ENCODE measurements at places on chromosomes 12 and 14. TPM values are rescaled to one million over a fixed set of nuclear protein-coding genes. Genes with fewer than 3 reads are reported as not detected.

DNA sequence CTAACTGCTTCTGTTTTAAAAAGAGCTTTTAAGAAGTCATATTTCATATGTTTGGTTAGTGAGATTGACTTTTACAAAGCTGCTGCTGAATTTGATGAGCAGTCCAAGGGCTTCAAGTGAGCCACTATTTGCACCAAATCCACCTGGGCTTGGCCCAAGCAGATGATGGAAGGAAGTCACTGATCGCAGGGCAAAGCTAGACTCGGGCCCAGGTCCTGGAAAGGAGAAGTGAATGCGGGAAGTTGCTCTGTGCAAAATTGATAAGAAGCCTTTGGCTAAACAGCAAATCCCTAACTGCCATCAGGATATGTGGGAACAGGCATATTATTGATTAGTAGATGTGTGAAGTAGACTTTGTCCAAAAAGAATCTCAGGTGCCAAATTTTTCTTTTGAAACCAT lies 30.5 kb downstream of the PLXNC1 start:
- no peak for DNase-seq

DNA sequence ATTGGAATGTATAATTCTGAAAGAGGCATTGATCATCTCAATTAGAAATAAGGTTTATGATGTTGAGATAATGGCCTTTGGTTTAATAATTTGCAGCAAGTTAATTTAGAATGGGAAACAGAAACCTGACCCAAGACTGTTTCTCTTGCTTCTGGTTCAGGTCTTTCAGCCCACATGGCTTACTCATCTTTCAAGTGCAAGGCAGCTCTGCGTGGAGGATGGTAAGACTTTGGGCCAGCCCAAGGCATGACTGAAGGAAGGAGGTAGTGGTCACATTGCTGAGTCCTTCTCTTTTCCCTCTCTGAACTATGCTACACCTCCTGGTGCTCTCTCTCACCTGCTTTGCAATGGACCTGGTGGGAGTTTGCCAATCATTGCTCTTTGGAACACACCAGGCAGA lies 98.7 kb downstream of the CAND1 start:
- DNase-seq: no peak

DNA sequence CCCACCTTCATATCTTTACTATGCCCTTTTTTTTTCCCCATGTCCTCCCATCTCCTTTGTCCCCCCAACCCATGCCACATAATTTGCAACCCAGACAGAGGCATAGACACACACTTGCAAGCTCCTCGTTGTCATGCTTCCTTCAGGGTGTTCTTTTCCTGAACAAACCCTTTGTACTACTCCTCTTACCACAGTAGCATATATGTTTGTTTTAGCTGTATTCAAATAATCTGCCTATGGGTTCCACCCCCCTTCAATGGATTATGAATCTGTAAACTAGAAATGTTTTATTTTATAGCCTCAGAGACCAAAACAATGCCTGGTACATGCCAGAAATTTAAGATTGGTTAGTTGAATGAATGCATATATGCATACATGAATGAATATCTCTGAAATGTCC lies 307.1 kb upstream of the E2F7 start:
- DNase-seq: no peak

GRCh38 chr14:85533023-85533860 lies 3.3 kb downstream of the FLRT2 start:
- DNase-seq: peak; percentile 88

- DNase-seq: no peak
Measured at GRCh38 chr12:131368668-131369071, 342.2 kb upstream of the SFSWAP start.

DNA sequence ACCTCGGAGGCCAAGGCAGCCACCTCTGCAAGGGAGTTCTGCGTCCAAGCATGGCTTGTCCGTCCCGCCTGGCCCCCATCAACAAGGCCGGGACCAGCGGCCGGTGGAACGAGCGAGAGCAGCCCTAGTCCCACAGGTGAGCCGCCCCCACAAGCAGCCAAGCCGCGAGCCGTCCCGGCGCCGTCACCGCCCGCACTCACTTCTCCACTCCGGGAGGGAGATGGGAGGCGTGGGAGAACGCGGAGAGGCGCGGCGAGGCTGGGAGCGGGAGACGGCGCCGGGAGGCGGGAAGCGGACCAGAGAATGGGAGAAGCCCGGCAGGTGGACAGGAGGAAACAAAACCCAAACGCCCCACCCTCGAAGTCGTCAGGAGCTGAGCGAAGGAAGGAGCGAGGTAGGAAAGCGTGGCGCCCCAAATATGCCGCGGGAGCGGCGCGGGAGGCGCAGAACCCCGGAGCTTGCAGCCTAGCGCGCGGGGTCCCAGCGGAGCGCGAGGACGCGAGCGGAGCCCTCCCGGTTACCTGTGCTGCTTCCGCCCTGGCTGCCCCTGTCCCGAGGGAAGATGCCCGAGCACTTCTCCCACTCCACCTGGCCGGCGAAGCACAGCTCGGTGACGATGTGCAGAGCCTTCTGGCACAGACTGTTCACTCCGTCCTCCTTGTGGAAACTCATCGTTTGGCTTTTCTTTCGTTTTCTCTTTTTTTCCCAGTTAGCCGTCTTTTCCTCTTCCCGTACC lies 600 bp downstream of the SYT10 start:
- DNase-seq: no peak

GRCh38 chr12:7441216-7441615 lies 2.7 kb downstream of the CD163L1 start:
- no peak for DNase-seq

DNA sequence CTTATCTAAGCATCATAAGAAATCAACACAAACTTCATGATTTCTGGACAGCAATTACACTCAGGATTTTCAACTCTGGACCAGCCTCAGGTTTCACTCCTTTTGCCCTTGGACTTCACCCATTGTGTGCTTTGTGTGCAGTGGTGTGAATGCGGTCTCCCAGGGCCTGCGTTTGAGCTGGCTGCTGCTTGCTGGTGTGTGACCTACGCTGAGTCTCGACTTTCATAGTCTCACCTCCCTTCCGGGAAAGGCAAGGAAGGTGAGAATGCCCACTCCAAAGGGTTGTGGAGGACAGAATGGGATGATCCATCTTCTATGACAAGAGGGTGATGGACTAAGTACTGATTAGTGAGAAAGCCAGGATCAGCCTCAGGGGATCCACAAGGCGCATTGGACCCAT lies 228.8 kb downstream of the C12orf75 start:
- DNase-seq: no peak

- DNase-seq: no peak
Measured at GRCh38 chr12:128671528-128672042, 152.2 kb downstream of the SLC15A4 start.

DNA sequence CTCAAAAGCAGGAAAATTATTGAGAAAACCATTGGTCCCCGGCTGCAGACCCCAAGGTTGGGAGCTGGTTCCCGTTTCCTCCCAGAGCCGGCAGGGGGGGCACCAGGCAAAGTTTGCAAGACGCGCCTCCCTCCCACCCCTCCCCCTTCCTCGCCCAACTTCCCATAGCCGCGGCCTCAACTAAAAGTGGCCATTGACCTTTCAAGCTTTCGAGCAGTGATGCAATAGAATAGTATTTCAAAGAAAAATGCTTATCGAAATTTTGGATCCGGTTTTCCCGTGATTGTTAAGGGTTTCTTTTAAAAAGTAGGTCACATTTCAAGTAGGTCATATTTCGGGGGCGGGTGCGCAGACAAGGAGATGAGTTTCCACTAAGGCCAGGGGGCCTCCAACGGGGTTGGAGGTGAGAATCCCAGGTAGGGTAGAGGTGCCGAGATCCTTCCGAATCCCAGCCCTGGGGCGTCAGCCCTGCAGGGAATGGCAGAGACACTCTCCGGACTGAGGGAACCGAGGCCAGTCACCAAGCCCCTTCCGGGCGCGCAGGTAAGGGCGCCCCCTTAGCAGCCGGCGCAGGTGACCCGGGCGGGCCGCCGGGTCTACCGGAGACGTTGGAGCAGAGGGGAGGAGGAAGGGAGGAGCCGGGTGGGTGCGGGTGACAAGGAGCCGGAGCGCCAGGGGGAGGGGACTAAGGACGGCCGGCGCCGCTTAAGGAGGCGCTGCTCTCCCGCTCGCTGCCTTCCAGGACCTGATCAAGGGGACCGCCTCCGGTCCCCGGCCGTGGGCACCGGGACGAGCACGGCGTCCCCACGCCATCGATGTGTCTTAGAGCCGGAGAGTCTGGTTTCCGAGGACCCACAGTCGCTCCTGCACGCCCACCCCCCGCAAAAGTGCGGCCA lies 2.6 kb upstream of the SOCS2 start:
- peak; percentile 74 for DNase-seq

DNA sequence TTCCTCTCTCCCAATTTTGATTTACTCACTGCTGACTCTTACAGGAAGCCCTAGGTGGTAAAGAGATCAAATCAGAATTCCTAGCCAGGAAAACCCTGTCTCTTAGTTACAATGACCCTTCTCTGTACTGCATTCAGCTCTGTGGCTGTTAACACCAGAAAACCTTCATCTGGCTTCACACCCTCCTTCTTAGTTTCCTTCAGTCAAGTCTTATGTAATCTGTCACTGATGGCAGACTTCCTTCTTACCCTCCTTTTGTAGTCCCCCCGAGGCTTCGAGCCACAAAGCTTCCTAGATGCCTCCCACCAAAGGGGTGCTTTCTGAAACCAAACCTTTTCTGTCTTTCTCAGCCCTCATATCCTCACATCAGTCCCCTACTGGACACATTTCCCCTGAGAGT lies 16.5 kb downstream of the NGDN start:
- DNase-seq: no peak

GRCh38 chr12:91127306-91127705 lies 16.0 kb upstream of the LUM start:
- DNase-seq: no peak

GRCh38 chr12:22525426-22525825 lies 18.9 kb downstream of the C2CD5 start:
- peak; percentile 24 for DNase-seq

DNA sequence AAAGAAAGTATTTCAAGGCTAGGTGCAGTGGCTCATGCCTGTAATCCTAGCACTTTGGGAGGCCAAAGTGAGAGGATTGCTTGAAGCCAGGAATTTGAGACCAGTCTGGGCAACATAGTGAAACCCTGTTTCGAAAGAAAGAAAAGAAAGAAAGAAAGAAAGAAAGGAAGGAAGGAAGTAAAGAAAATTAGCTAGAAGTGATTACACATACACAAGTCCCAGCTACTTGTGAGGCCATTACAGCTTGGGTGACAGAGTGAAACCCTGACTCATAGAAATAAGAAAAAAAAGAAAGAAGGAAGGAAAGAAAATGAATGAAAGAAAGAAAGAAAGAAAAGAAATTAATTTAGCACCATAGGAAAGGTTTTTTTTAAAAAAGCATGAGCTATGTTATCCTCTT lies 33.3 kb upstream of the PPP1CC start:
- no peak for DNase-seq

GRCh38 chr12:79124385-79124784 lies 259.8 kb downstream of the SYT1 start:
- DNase-seq: no peak

DNA sequence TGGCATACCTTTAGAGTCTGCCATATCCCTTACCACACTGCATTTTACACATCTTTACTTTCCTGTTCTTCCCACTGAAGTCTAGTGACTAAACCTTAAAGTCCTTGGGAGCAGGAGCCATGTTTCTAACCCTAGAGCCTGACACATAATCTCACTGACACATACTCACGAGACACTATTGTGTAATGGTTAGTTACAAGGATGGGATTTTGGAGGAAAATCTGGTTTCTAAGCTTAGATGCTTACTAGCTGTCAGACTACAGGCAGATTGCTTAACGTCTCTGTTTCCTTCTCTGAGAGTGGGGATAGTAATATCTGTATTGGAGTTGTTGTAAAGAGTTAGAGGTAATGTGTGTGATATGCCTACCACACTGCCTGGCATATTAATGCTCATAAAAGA lies 6.2 kb upstream of the DYRK4 start:
- no peak for DNase-seq

- DNase-seq: no peak
Measured at GRCh38 chr12:98686603-98687002, 41.5 kb downstream of the APAF1 start.

DNA sequence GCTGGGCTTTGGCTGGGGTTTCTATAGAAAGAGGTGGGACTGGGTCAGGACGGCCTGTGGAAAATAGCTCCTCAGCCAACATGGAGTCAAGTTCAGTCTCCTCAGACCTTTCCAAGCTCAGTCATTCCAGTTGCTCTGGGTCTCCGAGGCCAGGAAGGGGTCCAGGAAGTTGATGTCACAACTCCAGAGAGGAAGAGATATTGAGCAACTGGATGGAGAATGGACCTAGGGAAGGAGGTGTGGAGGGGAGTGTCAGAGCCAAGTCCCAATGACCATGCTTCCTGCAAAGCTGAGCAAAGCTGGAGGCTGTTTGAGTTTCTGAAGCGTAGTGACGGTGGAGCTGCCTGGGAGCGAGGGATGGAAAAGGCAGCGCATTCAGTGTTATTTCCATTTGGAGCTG lies 86.1 kb downstream of the SLC24A4 start:
- DNase-seq: no peak

- no peak for DNase-seq
Measured at GRCh38 chr14:73289729-73290128, 52.4 kb downstream of the PAPLN start.

GRCh38 chr12:121933522-121934308 lies 15.3 kb downstream of the CFAP251 start:
- DNase-seq: no peak

- DNase-seq: peak; percentile 78
Measured at GRCh38 chr14:51507906-51508511, 143.7 kb upstream of the FRMD6 start.

DNA sequence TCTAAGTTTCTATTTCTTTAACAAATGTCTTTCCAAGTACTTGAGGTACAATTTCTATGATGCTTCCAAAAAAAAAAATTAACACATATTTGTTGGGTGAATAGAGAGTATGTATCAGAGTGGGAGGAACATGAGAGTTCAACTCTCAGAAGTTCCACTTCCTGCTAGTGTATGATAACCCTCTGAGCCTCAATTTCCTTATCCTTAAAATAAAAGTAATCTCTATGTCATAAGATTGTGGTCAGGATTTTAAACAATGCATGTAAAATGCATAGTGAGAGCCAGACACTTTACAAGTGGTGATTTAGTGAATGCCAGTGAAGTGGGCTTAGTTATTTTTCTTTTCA lies 270.3 kb upstream of the AMIGO2 start:
- peak; percentile 74 for DNase-seq

GRCh38 chr14:65072937-65073336 lies 29.4 kb downstream of the MAX start:
- DNase-seq: no peak

- DNase-seq: no peak
Measured at GRCh38 chr12:59193476-59194050, 273.3 kb upstream of the LRIG3 start.

The PGF gene
- 254 TPM for total RNA-seq

The TAS2R8 gene
- total RNA-seq: not detected

The HSPB8 gene
- total RNA-seq: 10.8 TPM

The CCDC177 gene
- total RNA-seq: not detected

The THAP2 gene
- 4.4 TPM for total RNA-seq

The ASCL1 gene
- not detected for total RNA-seq

The GALNT8 gene
- total RNA-seq: not detected

The VDR gene
- 0.48 TPM for total RNA-seq

The OR6C2 gene
- total RNA-seq: not detected

The TECPR2 gene
- total RNA-seq: 21.5 TPM

The AKAP5 gene
- 0.75 TPM for total RNA-seq

The PRIMA1 gene
- total RNA-seq: not detected

The ASPG gene
- total RNA-seq: not detected

The RD3L gene
- total RNA-seq: not detected

The RTN1 gene
- 0.29 TPM for total RNA-seq
